ENCODE measurements at places on chromosomes 2 and 18.
A peak's percentile ranks its signal among the peaks of the same experiment; 100 is the strongest.

DNA sequence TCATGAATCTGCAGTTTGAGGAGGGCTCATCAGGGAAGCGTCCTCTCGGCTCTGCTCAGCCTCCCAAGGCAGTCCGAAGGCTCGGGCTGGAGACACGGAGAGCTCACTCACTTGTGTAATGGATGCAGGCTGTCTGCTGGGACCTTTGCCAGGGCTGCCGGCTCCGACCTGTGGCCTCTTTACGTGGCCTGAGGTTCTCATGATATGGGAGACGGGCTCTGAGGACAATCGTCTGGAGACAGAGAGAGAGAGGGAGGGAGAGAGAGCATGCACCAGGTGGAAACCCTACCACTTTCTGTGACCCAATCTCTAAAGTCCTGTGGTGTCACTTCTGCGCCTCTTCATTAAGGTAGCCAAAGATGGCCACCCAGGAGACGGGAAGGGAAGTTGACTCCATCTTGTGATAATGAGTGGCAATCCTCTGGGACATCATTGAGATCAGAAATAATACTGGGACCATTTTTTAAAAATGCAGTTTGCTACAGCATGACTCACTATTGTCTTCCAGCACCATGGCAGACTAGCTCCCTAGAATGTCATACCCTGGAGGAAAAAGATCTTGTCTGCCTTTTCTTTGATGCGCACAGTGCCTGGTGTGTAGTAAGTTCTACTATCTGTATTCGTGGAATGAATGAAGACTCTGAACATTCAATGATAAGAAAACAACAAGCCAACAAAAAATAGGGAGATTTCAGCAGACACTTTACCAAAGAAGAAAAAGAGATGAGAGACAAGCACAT is 60.2 kb downstream of the CD8B2 start:
- DNase-seq: peak; percentile 12

- no peak for DNase-seq
Observed at GRCh38 chr2:36783246-36783645, 86.7 kb downstream of the VIT start.

DNA sequence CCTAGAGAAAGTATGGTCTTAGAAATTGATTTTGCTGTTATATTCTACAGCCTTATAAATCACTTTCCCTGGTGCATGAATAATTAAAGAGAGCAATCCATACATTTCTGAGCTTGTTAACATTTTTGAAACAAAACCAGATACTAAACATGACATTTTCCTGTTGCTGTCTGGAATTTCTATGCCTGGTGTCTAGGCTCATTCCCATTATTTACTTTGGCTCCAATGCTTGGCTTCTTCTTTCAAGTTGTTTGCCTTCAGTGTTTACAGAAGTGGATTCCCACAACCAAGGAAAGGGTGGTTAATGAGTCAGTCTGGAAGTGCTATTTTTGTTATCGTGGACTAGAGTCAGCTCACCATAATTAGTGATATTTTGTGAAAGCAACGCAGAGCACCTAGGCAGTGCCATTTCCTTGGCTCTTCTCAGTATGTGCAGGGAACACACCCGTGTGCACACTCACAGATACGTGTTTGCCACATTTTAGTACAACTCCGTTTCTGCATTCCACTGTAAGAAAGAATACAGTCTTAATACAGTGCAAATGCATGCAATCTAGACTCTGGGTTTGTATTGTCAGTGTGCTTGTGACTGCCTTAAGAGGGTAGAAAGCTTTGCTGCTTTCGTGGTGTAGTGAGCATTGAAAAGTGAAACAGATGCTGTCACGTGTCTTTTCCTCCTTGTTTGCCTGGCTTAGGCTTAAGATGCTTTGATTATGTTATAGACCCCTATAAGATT is 185.0 kb upstream of the RASGRP3 start:
- DNase-seq: no peak

GRCh38 chr18:53385889-53386288 is 838.6 kb downstream of the MBD2 start:
- DNase-seq: no peak

- DNase-seq: no peak
Observed at GRCh38 chr2:122478771-122479170, 723.3 kb downstream of the TSN start.

DNA sequence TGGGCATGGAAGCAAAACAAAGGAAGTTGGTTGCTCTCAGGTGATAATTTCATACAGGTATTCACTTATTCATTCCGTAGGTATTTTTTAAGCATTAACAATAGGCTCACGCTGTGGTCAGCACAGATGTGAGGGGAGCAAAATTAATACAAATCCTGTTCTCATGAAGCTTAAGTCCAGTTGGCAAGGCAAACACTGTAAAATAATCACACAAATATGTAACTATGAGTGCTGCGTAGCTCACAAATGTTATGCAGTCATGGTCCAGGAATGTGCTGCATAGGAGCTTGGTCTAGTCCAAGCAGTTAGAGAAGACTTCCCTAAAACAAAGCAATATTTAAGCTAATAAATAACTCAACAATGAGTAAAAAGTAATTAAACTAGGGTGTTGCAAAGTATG is 23.9 kb downstream of the SP5 start:
- no peak for DNase-seq

DNA sequence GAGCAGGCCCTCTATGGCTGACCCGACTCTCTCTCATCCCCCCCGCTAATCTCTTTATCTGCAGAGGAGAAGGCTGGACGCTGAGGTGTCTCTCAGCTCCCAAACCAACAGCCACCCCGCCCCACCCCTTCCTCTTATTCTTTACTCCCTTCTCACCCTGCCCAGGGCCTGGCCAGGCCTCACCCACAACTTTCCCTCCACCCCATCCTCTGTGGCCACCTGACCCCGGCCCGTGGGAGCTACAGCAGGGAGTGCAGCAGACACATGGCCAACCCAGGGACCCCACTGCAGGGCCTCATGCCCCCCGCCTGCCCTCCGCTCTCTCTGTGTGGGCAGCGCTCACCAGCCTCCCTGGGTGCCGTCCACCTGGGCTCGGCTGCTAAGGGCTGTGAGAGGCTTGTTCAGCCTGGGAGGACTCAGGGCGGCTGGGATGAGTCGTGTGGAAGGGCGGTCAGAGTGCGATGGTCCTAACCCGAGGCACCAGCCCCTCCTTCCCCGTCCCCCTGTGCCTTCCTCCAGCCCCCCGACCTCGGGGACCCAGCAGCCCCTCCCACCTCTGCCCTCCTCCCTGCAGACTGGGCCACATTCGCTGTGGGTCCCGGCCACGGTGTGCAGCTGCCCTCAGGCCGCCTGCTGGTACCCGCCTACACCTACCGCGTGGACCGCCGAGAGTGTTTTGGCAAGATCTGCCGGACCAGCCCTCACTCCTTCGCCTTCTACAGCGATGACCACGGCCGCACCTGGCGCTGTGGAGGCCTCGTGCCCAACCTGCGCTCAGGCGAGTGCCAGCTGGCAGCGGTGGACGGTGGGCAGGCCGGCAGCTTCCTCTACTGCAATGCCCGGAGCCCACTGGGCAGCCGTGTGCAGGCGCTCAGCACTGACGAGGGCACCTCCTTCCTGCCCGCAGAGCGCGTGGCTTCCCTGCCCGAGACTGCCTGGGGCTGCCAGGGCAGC is 6.8 kb downstream of the NEU4 start:
- no peak for DNase-seq

- DNase-seq: no peak
Observed at GRCh38 chr2:117972476-117973123, 41.3 kb downstream of the CCDC93 start.

DNA sequence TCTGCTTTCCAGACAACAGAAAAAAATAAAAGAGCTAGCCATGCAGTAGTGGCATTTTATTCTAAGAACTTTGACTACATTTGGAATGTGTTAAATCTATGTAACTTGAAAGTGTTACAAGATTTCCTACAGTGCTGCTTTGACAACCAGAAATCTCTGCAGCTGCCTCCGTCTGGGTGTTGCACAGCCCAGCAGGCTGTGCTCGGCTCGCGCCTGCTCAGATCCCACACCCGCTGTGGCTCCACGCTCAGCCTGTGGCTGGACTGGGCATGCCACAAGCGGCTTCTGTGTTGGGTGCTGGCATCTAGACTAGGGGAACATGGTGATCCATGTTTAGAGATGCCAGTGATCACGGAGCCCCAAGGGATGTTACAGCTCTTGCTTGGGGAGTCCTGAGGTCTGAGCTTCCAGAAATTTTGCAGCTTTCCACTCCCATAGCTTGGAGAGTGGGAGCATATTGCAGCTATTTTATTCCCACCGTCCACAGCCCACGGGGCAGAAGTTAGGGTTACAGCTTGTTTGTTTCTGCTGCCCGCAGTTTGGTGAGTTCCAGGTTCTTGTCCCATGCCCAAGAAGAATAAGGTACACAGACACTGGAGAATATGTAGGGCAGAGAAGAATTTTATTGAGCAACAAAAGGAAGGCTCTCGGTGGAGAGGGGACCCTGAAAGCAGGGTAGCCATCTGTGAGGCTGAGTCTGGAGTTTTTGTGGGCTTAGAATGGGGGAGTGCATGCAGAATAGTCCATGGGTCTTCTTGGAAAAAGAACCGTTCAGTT is 44.1 kb downstream of the FAM171B start:
- no peak for DNase-seq

GRCh38 chr2:196591621-196592022 is 47.9 kb upstream of the CCDC150 start:
- DNase-seq: peak; percentile 72

GRCh38 chr2:18475884-18476283 is 84.6 kb downstream of the RDH14 start:
- DNase-seq: no peak

- DNase-seq: no peak
Observed at GRCh38 chr2:96703021-96703751, 36.7 kb downstream of the LMAN2L start.

- DNase-seq: no peak
Observed at GRCh38 chr18:34709750-34710441, at the start of gene DTNA. Gene DTNA (plus strand): TSS chr18:34710298. CDS start chr18:34755977, 45,679 bp downstream.

- peak; percentile 46 for DNase-seq
Observed at GRCh38 chr2:219441451-219442255, 7.0 kb downstream of the SPEG start.

- no peak for DNase-seq
Observed at GRCh38 chr2:112342067-112342550, 66.7 kb downstream of the ZC3H6 start.

DNA sequence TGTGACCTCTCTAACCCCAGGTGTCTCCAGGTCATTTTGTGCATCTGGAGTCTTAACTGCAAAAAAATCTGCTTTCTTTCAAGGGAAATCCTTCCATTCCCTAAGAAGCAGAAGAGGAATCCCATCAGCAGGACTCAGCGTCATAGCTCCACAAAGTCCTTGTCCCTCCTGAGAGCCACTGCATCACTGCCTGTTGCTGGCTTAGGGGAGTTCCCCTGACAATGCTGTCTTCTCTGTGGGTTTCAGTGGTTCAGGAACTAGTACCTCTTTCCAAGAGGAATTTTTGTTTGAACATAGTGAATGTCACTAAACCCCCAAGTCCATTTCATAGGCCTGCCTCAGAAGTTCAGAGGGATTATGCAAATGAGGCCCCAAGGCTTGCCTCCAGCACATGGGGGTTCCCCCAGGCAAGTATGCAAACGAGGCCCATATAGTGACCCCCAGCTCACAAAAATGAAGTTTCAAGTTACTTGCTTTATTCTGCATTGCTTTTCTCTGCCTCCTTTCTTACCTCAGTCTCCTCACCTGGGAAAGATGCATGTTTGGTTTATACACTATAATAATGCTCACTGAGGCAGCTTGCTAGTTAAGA is 513.9 kb upstream of the MEX3C start:
- no peak for DNase-seq

DNA sequence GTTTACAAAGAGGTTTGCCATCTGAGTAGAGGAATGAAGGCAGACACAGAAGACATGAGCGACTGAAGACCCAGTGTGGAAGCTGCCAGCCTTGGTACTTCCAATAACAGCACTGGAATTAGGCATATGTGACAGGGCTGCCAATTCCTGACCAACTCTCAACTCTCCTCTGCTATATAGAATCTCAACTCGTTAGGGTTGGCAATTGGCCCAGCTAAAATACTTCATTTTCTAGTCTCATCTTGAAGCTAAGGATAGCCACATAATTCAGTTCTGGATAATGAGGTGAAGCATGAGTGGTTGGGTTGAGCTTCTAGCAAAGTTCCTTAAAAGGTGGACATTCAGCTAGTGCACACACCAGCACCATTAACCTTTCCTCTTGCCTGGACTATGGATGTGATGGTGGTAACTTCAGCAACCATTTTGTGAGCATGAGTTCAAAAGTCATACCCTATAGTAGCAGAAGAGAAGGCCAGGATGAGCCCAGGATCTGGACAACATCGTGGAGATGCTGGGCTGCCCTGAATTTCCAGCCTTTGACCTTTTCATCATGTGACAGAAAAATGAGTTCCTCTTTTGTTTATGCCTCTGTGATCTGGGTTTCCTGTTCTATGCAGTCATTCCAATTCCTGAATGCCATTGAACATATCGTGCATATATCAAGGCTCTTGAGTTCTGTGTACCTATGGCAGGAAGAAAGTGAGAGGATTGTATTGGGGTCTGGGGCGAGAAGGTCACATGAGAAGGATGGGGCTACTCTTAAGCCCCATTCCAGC is 68.1 kb upstream of the HAAO start:
- DNase-seq: no peak

DNA sequence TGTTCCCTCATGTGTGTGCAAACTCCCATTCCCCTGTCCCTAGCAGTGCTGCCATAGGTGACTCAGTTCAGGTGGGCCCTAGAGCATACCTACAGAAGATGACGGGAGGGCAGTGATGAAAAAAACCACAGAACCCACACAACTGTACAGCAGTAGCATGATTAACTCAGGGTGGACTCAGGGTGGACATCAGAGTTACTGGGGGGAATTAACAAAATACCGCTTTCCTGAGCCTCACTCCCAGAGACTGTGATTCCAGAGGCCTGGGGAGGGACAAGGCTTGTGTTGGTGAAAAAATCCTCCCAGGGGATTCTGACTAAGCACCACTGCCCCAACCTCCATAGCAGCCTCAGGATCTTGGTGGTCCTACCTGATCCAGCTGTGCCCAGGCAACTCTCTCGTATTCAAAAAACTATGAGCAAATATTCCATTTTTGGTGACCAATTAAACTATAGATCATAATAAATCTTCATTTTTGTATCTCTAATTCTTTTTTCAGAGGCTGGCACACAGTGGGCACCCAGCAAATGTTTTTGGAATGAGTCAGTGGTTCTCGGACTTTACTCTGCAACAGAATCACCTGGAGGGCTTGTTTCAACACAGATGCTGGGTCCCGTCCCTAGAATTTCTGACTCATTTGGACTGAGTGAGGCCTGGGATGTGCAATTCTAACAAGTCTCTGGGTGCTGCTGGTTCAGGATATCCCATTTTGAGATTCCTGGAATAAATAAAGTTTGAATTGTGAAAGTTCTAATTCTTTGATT is 84.1 kb upstream of the NABP1 start:
- no peak for DNase-seq
